ENCODE measurements at places on chromosomes 5 and 9. TPM values are rescaled to one million over a fixed set of nuclear protein-coding genes. Genes with fewer than 3 reads are reported as not detected.

PSMB7 gene
- total RNA-seq, result 148 TPM

DMGDH gene
- total RNA-seq, result 0.48 TPM

N4BP3 gene
- total RNA-seq, result 6.6 TPM

DNA sequence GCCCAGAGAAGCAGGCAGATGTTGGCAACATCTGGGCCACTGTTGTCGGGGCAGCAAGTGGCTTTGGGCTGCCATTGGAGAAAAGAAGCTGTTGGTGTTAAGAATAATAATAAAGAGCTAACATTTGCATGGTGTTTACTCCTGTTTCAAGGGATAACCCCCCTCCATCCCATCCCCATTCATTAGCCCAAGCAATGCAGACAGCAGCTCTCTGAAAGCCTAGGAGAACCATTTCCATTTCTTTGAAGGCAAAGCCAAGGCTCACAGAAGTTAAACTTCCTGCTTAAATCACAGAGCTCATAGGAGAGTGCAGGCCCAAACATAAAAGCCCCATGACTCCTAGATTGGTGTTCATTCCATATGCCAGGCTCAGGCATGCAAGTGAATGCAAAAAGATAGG, 175.4 kb downstream of the ASTN2 start:
- no peak for DNase-seq

DNA sequence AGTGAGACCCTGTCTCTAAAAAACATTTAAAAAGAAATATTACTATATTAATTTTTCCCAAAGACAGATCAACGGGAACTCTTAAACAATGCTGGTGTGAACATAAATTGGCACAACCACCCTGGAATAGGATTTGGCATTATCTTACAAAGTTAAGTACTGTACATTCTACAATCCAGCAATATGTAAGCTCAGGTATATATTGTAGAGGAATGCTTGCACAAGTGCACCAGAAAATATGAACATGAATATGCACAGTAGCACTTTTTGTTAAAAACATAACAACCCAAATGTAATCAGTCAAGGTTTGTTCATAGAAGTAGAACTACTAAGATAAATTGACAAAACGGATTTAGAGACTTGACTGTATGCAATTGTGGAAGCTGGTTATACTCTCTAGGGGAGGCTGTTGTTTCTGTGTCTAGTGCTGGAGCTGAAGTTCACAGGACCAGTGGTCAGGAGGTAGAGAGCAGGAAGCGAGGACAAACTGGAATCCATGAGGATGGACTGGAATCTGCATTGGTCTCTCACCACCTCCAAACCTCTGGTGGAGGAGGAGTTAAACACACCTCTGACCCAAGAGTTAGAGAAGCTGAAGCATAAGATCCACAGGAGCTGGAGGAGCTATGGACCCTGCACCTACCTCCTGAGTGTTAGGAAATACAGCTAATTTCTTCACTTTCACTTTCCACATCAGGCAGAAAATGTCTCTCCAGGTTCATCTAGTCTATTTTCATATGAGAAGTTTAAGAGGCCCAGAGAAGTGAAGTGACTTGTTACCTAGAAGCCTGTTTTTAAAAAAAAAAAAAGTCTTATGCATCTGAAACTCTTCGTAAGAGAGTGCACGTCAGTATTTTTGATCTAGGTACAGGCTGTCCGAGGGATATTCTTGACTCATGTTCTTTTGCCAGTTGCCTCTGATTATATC, 20.3 kb upstream of the RIC1 start:
- DNase-seq, result no peak

DNA sequence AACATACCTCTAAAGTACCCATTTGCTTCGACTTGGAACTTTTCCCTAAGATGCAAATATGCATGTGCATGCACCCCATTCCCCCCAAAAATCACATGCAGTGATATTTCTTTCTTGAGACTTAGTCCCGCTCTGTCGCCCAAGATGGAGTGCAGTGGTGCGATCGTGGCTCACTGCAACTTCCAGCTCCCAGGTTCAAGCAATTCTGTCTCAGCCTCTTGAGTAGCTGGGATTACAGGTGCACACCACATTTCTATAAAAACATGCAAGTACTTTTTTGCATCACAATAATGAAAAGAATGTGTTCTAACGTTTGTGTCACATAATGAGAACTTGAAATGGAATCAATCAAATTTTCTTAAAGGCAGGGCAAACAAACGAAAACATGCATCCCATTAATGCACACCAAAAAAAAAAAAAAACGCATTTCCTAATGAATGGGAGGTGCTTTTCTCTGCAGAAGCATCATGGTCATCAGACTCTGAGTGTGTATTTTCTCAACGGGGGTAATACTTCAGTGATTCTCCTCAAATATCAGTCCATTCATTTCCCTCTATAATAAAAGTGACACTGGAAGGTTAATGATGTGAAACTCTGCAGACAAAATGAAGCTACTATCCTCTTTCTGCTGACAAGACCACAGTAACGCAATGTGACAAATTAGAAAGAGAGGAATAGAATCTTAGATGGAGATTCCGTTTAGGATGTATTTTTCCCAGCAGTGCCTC, 389.4 kb downstream of the CTNND2 start:
- no peak for DNase-seq

GRCh38 chr5:136639616-136640015, 274.3 kb upstream of the TRPC7 start:
- DNase-seq, result no peak

DNA sequence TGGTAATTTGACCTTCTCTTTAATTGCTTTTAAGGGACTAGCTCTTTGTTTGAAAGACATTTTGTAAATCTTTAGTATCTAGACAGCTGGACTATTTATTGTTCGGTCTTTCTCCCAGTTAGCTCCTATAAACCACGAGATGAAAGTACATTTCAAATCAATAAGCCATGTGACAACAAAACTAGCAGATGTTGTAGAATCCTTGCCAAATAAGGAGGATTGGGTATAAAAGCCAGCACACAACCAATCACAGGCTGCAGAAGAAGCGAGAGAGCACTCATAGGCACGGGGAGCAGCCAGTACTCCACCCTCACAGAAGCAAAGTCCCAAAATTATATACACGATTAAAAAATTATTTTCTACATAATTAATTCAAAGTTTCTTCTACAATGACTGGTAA, 8.1 kb upstream of the OMD start:
- DNase-seq, result no peak

DNA sequence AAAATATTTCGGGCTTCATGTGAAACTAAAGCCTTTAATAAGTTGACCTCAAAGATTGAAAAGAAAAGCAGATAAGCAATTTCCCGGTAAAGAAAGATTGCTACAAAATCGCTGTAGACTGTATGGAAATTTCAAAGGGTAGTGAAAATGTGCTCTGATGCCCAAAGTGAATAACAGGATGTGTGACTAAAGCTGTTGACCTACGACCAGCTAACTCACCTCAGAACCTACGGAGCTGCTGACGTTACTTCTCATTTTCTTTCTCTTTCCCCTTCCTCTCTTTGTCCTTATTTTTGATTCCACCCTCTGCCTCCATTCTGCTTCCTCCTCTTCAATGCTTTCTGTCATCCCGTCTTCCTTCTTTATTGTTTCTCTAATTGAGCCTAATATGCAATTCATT, 103.2 kb downstream of the PDE4D start:
- DNase-seq, result no peak

GRCh38 chr5:170439944-170440269, 50.7 kb upstream of the KCNMB1 start:
- peak; percentile 13 for DNase-seq

DNA sequence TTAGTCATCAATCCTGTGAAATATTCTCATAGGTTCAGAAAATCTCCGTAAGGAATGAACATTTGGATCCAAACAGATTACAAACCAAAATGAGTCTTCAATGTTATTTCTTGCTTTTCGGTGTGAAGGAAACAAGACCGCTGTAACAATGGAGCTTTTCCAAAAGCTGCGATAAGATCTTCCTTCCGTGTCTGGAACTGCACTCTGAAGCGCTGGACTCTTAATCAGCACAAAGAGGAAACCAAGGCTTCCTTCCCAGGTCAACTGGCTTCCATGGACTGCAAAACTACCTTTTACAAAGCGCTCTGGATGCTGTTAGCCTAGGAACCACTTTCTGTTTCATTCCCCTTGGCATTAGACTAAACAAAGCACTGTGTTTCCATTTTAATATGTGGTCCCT, 137.9 kb upstream of the BASP1 start:
- DNase-seq, result no peak

GRCh38 chr9:73172901-73173215, 21.2 kb downstream of the ANXA1 start:
- no peak for DNase-seq

DNA sequence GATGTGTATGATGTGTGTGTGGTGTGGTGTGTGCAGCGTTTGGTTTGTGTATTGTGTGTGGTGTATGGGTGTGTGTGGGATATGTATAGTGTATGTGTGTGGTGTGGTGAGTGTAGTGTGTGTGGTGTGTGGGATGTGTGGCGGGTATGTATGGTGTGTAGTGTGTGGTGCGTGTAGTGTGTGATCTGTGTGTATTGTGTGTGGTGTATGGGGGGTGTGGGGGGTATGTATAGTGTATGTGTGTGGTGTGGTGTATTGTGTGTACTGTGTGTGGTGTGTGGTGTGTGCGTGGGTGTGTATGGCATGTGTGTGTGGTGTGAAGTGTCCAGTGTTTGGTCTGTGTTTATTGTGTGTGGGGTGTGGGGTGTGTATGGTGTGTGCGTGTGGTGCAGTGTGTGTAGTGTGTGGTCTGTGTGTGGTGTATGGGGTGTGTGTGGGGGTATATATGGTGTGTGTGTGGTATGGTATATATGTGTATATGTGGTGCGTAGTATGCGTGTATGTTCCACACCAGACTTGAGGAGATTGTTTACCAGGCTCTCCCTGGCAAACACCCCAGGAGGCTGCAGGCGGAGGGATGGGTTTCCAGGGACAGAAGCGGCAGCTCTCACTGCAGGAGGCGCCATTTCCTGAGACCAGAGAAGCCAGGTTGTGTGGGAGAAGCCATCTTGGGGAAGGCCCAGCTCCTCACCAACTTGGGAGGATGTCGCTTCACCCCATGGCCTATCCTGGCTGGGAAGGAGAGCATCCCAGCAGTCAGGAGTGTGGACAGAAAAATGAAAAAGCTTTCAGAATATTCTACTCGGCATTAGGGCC, 138.1 kb downstream of the NXNL2 start:
- no peak for DNase-seq

PTCH1 gene
- total RNA-seq, result 41.7 TPM

GRCh38 chr5:35618781-35619180, 1.1 kb downstream of the SPEF2 start:
- DNase-seq, result no peak

DNA sequence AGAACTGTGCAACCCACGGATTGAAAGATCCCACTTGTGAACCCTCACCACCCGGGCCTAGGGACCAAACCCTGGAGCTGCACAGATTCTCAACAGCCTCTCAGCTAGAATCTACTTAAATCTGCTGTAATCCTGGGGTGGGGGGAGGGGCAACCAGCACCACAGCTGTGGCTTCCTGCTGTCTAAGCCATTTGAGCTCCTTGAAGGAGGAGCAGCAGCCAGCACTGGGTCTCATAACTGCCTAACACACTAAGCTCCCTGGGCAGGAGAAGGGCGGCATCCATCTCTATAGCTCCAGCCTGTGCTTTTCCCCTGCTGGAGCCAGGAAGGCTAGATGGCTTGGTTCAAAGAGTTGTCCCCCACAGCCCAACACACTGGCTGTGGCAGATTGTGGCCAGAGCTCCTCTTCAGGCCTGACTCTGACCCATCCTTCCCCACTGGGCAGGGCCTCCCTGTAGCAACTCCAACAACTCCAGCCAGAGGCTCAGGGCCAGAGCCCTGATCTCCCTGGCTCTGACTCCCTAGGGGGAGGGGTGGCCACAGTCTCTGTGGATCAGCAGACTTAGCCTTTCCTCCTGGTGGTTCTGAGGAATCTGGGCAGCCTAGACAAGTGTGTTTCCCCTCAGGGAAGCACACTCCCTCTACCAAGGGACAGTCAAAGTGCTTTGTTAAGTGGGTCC, 72.0 kb upstream of the C9orf72 start:
- no peak for DNase-seq

GRCh38 chr5:156912869-156913268, 50.2 kb downstream of the TIMD4 start:
- DNase-seq, result no peak

DNA sequence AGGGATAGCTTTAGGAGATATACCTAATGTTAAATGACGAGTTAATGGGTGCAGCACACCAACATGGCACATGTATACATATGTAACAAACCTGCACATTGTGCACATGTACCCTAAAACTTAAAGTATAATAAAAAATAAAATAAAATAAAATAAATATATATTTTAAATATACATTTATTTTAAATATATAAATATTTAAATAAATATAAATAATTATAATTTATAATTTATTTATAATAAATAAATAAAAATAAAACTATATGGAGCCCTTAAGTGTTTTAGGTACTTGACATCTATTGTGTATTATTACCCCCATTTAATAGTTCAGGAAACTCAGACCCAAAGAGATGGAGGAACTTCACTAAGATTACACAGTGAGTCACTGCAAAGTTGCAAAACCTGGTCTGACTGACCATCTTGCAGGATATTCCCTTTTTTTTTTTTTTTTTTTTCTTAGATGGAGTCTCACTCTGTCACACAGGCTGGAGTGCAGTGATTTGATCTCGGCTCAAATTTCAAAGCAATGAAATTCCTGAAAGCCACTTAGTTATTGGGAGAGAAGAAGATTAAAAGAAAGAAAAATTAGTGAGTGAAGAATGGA, 5.8 kb upstream of the C5orf52 start:
- DNase-seq, result no peak

ZFP37 gene
- 7.4 TPM for total RNA-seq

DNA sequence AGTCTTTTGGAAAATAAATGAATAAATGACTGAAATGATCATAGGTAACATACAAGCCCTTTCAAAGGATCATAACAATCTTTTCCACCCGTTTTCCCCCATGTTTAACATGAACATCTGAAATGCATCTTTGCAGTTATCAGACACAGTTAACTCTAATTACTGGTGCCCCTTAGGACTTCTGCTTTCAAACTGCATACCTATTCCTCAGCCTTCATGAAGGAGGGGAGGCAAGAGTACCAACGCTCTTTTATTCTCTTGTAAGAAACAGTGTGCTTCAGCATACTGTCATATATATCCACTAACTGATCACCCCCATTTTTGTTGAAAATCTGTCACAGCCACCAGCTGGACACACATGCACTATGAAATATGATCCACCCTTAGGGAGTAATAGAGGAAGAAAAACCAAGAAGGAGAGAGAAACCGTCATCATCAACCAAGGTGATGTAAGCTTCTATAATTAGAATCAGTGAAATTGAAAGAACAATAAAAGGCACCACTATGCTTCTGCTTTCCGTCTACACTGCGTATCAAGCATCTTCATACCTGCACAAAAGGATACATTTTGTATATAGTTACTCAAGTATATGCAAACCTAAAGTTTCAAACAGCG, 98.7 kb downstream of the RAPGEF6 start:
- DNase-seq, result no peak

RNF14 gene
- total RNA-seq, result 39.8 TPM

- DNase-seq, result no peak
Observed at GRCh38 chr9:92234514-92234913, 59.0 kb downstream of the IARS1 start.

DHFR gene
- 24.8 TPM for total RNA-seq

SLC6A19 gene
- total RNA-seq, result 22.2 TPM

GRCh38 chr5:174844971-174845370, 120.6 kb downstream of the MSX2 start:
- DNase-seq, result no peak

LRRC14B gene
- total RNA-seq, result not detected

GRCh38 chr9:76700916-76701315, 63.3 kb upstream of the PCA3 start:
- DNase-seq, result no peak

GRCh38 chr5:81820863-81821262, 70.0 kb upstream of the SSBP2 start:
- DNase-seq, result no peak

BARX1 gene
- total RNA-seq, result 0.71 TPM

GRCh38 chr5:113317636-113318035, 117.2 kb downstream of the TSSK1B start:
- DNase-seq, result no peak
